Fibroblast of the conjunctiva (primary cell): ENCODE measurements at places on chromosomes 1 and 21.

- DNase-seq: no peak
These were observed 116.9 kb downstream of the HLCS start for GRCh38 chr21:36849461-36850105.

DNA sequence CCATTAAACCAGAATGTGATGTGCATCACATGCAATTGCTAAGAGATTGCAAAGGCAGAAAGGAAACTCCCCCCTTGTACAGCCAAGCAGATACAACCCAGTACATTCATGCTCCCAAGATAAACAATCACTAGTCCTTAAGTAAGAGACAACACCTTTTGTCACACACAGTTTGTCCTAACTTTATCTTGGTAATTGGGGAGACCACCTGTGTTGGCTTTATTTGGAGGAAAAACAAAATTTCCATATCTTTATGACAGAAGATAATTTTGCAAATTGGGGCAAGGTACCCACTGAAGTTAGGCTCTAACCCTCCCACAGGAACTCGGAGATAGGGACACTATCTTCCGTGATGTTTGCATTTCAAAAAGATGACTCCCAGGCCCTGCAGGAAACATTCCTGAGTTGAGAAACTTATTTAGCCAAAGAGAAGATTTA, 175.0 kb upstream of the TNR start:
- DNase-seq: no peak

GRCh38 chr1:31674626-31675025, 29.2 kb downstream of the COL16A1 start:
- DNase-seq: no peak

GRCh38 chr1:119327450-119328155, 41.0 kb upstream of the HAO2 start:
- DNase-seq: no peak

DNA sequence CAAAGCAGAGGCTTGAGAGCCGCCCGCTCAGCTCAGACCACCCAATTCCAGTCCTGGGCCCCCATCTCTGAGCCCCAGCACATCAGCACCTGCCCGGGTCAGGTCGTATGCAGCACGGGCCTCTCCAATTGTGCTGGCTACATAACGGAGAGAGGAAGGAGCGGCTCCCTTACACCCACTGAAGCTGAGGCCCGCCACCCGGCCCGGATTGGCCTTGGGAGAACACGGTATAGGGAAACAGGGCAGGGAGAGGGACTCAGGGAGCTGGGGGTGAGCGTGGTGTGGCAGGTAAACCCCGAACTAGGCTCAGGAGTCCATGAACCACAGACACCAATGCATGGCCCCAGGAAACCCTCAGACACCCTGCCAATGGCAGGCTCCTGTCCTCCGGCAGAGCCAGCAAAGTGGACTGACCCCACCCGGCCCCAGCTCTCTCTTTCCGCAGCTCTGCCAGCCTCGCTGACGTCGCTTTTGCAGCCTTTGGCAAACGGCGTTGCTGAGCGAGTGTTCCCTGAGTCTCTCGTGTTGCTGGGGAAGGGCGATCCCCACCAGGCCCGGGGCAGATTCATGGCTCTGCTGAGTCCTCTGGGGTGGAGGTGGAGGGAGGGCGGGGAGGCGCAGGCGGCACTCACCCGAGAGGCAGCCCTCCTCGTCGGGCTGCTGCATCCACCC, 16.5 kb downstream of the MEGF6 start:
- no peak for DNase-seq

- peak; percentile 3 for DNase-seq
These were observed 252.9 kb downstream of the KCNT2 start for GRCh38 chr1:196355206-196355786.

- no peak for DNase-seq
These were observed 198.9 kb downstream of the LRRC7 start for GRCh38 chr1:69766431-69767180.

- no peak for DNase-seq
These were observed 180.9 kb downstream of the PCP4 start for GRCh38 chr21:40047993-40048730.

DNA sequence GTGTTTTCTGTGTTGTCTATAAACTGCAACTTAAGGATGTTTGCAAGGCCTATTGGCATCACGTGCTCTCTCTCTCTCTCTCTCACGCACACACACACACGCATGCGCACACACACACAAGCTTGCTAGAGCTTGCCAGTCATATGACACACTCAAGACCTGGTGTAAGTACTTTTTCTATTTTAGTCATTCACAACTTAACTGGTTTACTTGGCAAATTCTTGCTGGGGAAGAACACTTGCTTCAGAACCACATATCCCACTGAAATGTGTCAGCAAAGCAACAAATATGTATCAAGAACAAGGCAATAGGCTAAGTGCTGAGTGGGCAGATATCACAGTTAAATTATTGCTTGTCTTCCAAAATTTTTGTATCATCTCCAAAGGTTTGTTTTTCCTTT, 107.8 kb downstream of the DISC1 start:
- no peak for DNase-seq

DNA sequence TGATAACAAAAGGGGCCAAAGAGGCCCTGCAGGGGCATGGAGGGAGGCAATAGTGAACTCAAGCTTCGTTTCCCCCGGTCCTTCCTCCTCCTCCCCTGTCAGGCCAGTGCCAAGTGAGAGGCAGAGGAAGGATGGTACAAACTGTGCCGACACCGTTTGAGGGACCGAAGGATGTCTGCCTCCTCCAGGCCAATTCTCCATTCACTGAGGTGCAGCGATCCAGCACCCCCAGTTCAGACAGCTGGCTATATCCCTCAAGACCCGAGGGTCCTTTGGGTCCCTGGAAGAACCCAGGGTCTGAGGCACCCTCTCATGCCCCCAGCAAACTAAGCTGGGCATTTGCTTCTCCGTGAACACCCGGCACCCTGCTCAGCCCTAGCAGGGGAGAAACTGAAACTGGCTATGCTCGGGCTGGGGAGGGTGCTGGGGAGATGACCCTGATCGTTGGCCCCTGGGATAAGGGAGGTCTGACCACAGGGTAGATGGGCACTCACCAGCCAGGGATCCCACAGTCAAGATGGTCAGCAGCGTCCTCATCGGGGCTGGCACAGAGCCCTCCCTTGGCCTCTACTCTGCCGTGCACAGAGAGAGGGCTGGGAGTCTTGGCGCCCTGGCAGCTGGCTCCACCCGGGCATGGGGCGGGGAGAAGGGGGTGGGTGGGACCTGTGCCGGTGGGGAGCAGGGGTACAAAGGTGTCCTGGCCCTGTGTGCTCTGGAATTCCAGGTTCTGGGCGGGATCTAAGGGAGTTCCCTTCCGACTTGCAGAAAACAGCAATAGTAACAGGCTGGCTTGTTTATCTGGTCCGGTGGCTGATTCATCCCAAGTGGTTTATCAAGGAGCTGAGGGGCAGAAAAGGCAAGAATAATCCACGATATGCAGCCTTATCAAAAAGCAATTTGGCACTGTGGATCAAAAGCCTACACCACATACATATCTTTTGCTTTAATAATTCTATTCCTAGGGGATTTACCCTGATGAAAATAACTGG, at the start of gene IL22RA1:
TSS of gene IL22RA1 (minus strand) at position 595 of the 989 bp plus-strand sequence. CDS start at position 537, 58 bp downstream.
- DNase-seq: no peak

DNA sequence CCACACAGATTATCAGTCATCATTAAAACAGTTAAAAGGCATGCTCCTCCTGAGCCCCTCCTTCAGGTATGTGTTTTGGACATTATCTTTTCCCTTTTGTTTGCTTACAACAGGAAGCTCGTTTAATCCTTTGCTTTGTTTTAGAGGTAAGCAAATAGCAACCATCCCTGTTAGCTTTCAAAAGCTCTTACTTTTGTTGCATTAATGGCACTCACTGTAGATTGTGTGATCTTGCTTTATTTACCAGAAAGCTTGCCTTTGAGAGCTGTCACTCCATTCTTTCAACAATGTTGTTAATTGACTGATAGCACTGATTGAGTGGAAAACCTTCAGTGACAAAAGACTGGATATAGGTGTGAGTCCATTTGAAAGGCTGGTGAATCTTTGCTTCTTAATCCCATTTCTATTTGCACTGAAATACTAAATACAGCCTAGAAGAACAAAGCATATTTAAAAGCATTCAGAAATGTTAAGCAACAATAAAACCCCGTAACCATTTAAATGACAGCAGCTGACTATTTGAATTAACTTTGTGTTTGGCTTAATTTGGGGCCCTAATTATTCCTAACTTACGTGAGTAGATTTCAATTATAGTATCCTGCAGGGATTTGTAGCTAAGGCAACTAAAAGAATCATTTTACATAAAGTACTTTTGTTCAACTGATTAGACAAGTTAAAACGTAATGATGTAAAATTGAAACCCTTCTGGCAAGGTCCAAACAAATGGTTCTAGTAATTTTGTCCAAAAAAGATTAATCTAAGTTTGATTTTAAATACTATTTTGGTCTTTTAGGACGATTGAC, 48.3 kb downstream of the ADGRL2 start:
- DNase-seq: no peak

GRCh38 chr1:67601539-67601938, 83.5 kb upstream of the GADD45A start:
- DNase-seq: no peak
